ENCODE measurements at places on chromosomes 11 and 22. TPM values are rescaled to one million over a fixed set of nuclear protein-coding genes. Genes with fewer than 3 reads are reported as not detected.

The OR8A1 gene
- not detected for total RNA-seq

The THY1 gene
- not detected for total RNA-seq

The GLYAT gene
- not detected for total RNA-seq

- DNase-seq, result no peak
Measured at GRCh38 chr11:88164806-88165585, 10.2 kb downstream of the RAB38 start.

GRCh38 chr22:36452250-36452977 lies 29.0 kb downstream of the TXN2 start:
- no peak for DNase-seq

DNA sequence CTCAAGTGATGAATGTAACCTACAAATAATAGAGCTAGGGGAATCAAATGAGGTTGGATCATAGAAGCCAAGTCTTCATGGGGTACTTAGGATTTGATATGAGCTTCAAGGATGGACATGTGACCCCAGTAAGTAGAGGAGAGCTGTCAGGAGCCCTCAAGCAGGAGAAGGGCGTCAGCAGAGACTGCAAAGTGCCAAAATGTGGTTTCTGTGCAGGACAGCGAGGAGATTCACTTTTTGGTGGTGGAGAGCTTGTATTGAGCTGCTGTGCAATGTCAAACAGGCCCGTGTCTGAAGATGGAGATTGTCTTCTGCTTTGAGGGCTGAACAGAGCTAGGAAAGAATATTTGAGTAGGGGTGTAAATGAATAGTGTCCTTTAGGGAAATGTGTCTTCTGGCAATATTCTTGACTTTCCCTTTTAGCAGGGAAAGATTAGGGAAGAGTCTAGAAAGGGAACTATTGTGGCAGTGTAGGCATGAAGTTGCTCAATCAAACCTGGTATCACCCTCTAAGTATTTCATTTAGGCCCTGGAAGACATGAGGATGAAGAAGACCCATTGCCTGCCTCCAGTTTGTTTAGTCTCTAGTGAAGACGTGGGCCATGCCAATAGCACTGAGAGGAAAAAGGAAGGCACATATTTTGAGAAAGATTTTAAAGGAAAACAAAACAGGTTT lies 31.2 kb upstream of the SORL1-AS1 start:
- no peak for DNase-seq

DNA sequence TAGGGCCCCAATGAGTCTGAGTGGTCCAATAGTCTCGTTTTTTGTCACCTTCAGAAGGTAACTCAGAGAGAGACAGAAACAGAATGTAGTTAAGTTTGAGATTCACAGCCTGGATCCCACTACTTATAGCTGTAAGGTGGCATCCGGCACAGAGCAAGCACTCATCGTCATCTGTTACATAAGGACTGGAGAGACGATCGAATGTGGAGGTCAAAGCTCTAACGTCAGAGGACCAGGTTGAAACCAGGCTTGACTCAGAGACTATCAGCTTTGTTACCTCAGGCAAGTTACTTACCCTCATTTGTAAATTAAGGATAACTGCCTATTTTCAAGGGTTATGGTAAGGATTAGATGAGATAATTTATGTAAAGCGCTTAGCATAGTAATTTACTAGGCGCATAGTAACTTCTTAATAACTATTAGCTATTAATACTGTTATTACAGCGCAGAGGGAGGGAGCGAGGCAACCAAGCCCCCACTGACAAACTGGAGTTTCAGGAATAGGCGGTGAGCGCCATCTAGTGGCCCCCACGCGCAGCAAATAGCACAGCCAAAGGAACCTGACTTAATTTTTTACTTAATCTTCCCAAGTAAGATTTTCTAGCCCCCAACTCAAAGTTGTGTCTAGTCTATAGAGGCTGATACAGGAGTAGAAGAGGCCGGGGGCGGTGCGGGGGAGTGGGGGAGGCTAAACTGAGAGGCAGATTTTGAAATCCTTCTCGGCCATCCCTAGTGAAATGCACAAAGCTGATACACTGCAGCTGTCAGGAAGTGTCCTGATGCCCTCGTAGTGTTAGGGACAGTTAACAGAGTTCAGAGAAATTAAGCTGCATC lies 29.0 kb upstream of the API5 start:
- peak; percentile 55 for DNase-seq

- DNase-seq, result peak; percentile 85
Measured at GRCh38 chr11:75140269-75141138, 10.4 kb upstream of the SLCO2B1 start.

GRCh38 chr11:117669062-117669461 lies 128.0 kb downstream of the DSCAML1 start:
- no peak for DNase-seq

- DNase-seq, result no peak
Measured at GRCh38 chr11:125378571-125378970, 117.5 kb downstream of the FEZ1 start.

Data from activated CD8-positive, alpha-beta memory T cell treated with anti-CD3 and anti-CD28 coated beads, Interleukin-2, amount 10 ng/mL, durations not matched to agents 7 days and 5 days (primary cell).